ENCODE measurements at places on chromosomes 1 and 21. TPM values are rescaled to one million over a fixed set of nuclear protein-coding genes. Genes with fewer than 3 reads are reported as not detected.

DNA sequence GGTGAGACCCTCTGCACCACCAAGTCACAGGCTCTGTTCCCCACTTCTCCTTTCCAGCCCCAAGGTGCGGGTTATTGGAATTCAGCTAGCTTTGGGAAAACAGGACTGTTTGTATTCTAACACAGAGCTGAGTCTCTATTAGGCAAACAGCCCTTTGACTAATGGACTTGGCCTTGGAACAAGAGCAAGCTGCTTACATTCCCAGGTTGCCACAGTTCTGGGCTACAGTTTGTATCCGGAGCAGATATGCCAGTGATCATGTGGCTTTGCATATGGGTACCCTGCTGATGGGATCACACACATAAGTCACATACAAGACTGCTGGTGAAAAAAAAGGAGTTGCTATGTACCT lies 110.5 kb upstream of the COA6 start:
- no peak for DNase-seq

DNA sequence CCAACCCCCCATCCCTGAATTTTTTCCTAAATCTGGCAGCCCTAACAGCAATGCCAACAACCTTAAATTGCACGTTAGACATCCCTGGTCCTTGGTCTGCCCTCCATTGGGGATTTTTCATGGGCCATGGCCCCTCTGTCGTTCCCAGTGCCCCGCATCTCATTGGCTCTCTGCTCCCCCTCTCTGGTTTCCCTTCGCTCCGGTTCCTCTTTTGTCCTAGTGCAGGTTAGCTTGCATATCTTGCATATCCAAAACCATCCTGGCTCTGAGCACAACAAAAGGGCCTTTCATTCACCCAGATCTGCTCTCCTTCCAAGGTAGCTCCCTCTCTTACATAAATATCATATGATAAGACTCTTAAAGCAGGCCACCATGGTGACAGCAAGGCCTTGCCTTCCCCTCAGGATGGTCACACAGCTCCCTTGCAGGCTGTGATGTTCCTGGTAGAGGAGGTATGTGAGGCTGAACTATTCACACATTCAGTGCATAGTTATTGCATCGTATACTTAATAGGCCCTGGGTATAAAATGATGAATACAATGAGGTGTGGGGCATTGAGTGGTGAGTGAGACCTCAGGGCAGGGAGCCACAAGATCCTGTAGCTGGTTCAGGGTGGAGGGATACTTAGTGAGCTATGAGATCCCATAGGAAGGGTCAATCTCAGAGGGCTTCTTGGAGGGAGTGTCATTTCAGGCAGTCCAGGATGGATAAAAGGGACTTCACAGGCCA lies 45.2 kb downstream of the TENT5C start:
- no peak for DNase-seq

- no peak for DNase-seq
Measured at GRCh38 chr1:201336711-201337450, 40.6 kb downstream of the TNNT2 start.

SLC6A17 gene
- total RNA-seq = not detected

ATP6V1G3 gene
- not detected for total RNA-seq

PLA2G2D gene
- not detected for total RNA-seq
